ENCODE measurements at places on chromosomes 7 and 10.

- no peak for DNase-seq
These were observed 417.8 kb downstream of the ARL4A start for GRCh38 chr7:13105209-13105608.

DNA sequence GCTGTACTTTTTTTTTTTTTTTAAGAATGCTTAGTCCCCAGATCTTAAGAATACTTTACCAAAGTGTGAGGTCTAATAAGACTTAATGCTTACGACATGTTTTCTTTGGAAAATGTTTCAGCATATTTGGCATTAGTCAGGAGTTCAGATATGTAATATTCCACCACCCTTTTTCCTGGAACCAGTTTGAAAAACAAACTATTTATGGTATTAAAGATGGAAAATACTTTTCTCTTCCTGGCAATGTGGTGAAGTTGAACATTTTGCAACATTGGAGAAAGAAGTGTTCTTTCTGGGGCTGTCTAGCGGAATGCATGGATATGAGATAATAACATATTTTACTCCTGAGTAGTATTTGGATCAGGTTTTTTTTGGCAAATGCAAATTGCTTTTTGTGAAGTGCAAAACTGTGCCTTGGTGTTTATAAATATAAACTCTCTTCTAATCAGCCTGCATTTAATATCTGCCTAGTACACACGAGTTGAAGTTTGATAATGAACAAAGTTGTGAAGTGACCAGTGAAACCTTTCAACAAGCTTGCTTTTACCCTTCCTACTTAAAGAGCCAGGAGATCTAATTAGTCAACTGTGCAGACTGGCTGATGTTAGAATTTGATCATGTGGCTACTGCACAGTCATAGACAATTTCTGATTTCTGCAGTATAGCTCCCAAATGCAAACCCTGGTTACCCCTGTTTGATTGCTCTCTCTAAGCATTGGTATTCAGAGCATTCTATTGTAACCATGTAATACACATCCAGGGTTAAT lies 20.9 kb downstream of the MAP3K8 start:
- DNase-seq, result no peak

- DNase-seq, result no peak
These were observed 247.9 kb downstream of the BAMBI start for GRCh38 chr10:28925121-28925663.

- no peak for DNase-seq
These were observed 285.7 kb upstream of the VWC2 start for GRCh38 chr7:49487830-49488140.

- DNase-seq, result no peak
These were observed 1124.7 kb downstream of the DNAJB9 start for GRCh38 chr7:109694149-109695071.

DNA sequence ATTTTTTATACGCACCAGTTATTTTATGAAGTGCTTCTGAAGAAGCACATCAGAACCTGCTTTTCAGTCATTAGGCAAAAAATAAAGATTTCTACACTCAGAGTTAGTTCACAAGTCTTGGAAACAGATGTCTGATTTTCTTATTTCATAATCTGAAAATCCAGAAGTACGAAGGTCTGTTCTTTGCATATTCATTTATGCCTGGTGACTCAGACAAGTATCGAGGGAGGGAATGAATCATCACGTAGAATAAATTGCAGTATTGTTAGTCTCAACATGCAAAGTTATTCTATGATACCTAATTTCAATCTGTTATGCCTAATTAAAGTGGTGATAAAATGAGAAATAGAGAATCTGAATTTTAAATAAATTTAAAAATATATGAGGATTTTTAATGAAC lies 113.6 kb upstream of the SEM1 start:
- peak; percentile 50 for DNase-seq

GRCh38 chr7:8325067-8325466 lies 63.1 kb upstream of the ICA1 start:
- DNase-seq, result no peak

GRCh38 chr7:139949629-139950028 lies 113.1 kb downstream of the PARP12 start:
- DNase-seq, result no peak

DNA sequence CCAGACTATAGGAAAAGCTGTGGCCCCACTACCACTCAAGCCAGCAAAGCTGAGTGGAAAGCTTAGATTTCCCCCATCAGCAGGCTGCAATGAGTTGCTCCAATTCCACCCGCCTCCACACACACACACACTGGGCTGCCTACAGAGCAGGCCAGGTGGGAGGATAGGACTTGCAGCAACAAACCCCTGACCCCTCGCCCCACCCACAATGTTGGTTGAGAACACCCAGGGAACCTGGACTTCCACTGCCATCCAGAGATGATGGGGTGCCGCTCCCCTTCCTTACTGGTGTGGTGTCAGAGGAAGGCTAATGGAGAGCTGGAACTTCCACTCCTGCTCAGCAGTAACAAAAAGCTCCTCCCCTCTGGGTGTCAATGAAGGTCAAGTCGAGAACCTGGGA lies 16.8 kb upstream of the PLEKHA1 start:
- DNase-seq, result no peak

DNA sequence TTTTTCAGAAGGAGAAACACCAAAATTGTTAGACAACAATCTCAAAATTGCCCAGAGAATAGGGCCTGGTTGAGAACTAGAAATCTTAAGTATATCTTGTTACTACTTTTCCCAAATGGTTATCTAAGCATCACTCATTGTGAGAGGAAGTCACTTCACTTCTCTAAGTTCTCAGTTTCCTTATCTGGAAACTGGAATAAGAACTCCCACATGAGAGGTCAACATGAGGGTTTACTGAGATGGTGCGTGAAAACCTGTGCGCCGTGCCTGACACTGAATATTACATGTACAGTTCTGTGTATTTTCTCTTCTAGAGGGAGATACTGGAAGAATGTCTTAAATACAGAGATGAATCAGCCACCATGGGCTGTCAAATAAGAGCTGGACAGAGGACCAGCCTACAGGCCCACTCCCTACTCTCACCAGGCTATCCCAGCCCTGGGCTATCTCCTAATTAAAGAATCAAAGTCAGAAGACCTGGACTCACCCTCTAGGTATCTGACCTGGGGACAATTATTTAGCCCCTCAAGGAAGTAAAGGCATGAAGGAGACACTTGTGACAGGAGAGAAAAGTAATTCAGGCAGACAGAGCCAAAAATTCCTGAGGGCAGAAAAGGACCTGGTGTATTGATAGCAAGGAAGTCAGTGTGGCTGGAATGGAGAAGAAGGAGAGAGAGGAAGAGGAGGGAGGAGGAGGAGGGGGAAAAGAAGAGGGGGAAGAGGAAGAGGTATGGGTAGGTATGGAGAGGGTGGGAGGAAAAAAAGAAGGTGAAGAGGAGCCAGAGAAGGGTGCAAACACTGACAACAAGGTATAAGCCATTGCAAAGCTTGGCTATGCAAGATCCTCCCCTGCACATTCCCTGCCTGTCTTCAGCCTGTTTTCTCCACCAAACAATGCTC lies 44.9 kb downstream of the CCDC71L start:
- DNase-seq, result no peak

DNA sequence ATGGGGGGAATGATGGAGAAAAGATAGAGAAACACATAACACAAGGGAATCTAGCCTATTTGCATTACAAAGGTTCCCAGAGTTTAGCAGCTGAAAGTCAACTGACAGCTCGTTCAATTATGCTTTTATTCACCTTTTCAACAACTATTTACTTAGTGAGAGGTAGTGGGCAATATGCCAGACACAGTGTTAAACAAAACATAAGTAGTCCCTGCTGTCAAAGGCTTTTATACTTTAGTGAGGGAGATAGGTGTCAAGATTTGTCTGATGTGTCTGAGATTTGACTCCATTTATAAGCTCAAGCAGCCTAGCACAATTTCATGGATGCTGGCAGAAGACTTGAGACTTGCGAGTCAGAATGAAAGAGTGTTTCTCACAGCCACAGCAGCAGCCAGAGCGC lies 549.0 kb upstream of the VSTM2A start:
- DNase-seq, result no peak

GRCh38 chr10:113927440-113927839 lies 73.0 kb downstream of the NHLRC2 start:
- DNase-seq, result no peak

All from activated CD4-positive, alpha-beta T cell treated with anti-CD3 and anti-CD28 coated beads, Interleukin-2, Interleukin-4, amounts not matched to agents 100 ng/mL and 50 ng/mL, durations not matched to agents 16 hours and 8 hours (primary cell).